MV-4-11 (cell line): ENCODE measurements at places on chromosomes 5 and 9.

- no peak for DNase-seq
Observed at GRCh38 chr5:61974680-61975079, 331.3 kb upstream of the KIF2A start.

GRCh38 chr5:140842798-140843733 lies 2.1 kb downstream of the PCDHA8 start:
- DNase-seq, result no peak

- no peak for DNase-seq
Observed at GRCh38 chr5:154767576-154767975, 12.4 kb downstream of the LARP1 start.

- no peak for DNase-seq
Observed at GRCh38 chr9:118091711-118092500, 387.7 kb downstream of the TLR4 start.

DNA sequence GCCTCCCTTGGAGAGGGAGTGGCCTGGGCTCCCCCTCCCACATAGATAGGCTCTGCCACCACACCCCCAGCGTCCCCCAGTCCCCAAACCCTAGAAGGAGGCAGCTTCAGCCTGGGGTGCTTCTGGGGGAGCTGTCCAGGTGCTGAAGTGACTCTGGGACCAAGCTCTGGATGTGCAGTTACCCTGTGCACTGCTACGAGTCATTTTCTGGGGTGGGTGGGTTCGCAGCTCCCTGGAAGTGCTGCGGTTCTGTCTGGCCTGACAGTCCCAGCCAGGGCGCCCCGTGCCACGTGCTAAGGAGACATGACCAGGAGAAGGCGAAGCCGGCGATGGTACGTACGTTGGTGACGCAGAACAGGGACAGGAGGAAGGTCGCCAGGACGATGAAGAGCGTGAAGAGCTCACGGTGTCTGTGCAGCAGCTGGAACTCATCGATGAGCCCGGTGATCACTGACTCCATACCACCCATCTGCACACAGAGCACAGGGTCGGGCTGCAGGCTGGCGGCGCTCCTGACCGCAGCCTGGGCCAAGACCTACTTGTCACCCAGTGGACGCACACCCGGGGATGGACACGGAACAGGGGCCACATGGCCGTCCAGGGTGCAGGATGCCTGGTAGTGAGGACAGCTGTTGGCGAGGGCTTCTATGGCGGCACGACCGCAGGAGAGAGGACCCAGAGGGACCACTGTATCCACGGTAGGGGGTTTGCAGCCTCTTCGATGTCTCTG lies 35.7 kb downstream of the SLC6A3 start:
- peak; percentile 29 for DNase-seq

DNA sequence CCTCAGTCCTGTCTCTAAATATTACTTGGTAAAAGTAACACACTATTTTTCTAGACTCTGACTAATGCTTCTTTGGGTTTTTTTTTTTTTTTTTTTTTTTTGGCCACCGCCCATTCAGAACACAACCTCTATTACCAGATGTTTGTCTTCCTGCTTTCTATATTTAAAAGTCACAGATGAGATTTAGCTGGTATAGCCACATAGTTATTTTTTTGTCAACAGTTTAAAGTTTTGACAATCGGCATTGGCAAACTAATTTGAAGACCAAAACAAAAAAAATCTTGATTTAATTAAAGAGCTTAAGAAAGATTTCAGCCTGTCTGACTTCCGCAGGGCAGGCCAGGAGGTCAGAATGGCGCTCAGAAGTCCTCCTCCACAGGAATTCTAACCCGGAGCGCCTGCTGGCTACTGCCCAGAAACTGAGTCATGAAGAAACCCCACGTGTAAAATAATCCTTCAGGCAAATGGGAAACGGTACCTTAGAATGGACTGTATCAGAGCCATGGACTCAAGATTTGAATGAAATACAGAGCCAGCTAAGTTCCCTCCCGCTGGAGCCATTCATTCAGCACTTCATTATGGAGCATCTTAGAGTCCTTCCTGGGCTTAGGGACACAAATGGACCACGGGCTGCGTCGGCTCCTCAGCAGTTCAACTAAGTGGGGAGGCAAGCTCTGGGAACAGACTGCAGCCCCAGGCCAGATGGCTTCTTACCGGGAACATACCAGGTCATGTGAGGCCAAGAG lies 55.6 kb downstream of the PTPDC1 start:
- no peak for DNase-seq

- no peak for DNase-seq
Observed at GRCh38 chr9:133709691-133710571, 28.2 kb downstream of the SARDH start.

DNA sequence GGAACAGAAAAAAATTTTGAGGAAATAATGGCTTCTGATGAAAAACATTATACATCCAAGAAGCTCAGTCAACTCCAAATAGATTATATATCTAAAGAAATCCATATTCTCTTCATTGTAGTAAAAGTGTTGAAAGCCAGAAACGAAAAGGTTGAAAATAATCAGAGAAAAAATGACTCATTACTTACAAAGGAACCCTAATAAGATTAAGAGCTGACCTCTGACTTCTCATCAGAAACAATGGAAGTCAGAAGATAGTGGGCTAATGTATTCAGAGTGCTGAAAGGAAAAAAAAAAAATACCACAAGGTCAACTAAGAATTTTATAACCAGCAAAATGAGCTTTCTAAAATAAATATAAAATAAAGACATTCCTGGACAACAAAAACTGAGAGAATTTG lies 60.0 kb downstream of the HSD17B4 start:
- no peak for DNase-seq

- no peak for DNase-seq
Observed at GRCh38 chr9:3282365-3282764, 243.4 kb downstream of the RFX3 start.

- DNase-seq, result peak; percentile 36
Observed at GRCh38 chr5:150860246-150860821, 14.0 kb downstream of the IRGM start.

GRCh38 chr9:86324901-86325300 lies 29.3 kb downstream of the TUT7 start:
- no peak for DNase-seq

DNA sequence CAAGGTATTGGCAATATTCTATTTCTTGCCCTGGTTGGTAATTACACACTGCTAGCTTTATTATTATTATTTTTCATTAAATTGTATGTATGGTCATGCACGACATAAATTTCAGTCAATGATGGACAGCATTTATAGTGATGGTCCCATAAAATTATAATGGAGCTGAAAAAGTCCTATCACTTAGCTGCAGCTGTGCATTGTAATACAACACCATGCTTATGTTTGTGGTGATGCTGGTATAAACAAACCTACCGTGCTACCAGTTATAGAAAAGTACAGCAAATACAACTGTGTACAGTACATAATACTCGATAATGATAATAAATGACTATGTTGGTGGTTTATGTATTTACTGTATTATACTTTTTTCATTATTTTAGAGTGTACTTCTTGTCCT lies 65.5 kb downstream of the NR3C1 start:
- no peak for DNase-seq

DNA sequence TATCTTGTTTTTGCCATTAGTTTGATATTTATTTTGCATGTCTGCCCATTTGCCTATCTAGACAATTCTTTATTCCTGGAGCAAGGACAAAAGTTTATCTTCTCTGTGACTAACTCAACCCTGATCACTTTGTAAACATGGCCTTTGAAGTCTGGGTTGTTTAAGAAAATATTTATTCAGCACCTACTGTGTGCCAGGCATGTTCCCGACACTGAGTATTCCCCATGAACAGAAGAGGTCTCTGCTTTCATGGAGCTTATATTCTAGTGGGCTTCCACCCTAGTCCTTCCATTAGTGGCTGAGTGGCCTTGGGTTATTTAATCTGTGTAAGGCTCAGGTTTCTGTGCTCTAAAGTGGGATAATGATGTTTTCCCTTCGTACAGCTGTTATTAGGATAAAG lies 49.7 kb downstream of the SEMA6A start:
- DNase-seq, result no peak

DNA sequence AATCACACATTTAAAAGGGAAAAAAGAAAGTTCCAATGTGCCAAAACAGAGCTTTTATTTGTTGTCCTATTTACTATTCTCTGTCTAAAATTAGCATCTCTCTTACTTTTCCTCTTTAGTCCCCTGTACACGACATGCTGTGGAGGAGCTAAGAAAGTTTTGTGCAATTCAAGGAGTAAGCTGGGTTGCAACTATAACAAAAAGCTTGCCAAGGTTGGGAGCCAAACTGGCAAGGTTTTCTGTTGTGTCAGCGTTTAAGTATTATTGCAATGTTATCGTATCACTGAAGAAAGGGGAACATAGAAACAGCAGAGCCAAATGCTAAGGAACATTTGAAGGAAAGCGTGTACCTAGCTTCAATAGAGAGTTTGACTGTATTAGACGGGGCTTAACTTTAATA lies 680.8 kb downstream of the CETN3 start:
- DNase-seq, result no peak

GRCh38 chr9:79408200-79408599 lies 163.6 kb upstream of the TLE4 start:
- DNase-seq, result no peak

- no peak for DNase-seq
Observed at GRCh38 chr5:9726931-9727330, 96.8 kb upstream of the TAS2R1 start.

DNA sequence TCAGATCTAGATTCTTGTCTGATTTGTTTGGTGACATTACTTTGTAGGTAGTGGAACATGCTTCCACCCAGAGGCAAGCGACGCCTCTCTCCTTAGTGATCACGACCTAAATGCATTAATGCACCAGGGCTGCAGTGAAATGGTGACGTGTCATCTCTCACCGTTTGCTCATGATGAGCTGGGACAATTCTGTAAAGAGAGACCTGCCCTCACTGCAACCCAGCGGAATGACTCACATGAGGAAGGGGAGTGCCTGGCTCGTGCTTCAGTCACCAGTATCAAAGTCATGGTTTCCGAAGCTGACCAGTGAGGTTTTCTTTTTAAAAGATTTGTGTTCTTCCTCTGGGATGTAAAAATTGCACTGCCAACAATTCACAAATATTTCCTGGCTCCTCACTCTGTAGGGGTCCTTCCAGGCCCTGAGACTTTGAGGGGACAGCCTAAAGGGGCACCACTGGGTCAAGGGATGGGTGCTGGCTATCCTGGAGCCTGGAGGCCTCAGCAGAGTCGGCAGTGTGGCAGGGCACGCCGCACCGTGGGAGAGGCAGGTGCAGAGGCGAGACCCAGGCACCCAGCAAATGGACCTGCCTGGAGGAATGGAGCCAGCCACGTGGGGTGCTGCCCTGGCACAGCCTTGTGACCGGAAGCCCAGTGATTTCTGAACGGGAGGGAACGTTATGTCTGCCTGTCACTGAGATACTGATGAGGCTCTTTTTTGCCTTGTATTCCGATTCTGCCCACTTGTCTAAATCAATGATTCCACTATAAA lies 17.3 kb downstream of the QSOX2 start:
- peak; percentile 23 for DNase-seq

DNA sequence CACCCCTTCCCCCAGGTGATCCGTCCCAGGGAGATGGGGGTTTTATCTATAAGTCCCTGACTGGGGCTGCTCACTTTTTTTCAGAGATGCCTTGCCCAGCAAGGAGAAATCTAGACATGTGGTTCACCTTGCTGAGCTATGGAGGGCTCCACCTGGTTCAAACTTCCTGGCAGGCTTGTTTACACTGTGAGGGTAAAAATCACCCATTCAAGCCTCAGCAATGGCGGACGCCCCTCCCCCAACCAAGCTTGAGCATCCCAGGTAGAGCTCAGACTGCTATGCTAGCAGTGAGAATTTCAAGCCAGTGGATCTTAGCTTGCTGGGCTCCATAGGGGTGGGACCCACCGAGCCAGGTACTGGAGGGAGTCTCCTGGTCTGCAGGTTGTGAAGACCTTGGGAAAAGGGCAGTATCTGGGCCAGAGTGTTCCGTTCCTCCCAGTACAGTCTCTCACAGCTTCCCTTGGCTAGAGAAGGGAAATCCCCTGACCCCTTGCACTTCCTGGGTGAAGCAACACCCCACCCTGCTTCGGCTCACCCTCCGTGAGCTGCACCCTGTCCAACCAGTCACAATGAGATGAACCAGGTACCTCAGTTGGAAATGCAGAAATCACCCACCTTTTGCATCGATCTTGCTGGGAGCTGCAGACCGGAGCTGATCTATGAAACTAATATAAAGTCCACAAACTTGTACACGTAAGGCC lies 231.7 kb downstream of the CTNND2 start:
- DNase-seq, result no peak

DNA sequence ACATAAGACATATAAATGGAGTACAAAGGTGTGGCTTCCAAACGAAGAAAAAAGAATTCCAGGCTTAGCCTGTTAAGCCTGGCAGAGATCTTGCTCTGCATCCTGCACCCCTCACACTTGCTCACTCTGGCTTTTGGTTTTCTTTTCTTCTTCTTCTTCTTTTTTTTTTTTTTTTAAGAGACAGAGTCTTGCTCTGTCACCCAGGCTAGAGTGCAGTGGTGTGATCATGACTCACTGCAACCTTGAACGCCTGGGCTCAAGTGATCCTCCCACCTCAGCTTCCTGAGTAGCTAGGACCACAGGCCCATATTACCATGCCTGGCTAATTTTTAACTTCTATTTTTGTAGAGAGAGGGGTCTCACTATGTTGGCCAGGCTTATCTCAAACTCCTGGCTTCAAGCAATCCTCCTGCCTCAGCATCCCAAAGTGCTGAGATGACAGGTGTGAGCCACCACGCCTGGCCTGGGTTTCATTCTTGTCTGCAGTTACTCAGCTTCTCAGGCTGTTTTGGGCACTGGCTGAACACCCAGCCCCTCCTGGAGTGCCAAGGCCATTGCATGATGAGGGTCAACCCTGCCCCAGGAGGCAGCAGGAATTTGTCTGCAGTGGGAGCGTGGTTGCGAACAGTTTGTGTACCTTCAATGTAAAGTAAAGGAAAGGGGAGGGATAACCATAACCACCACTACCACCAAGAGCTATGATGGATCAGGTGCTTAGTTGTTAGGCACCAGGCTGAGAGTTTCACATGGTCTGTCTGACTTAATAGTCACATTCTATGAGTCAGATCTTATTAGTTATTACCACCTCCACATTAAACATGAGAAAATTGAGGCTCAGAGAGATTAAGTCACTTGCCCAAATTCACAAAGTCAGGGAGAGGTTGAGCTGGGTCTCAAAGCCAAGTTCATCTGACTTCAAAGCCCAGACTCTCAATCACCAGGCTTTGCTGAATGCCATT lies 219.2 kb upstream of the PANK3 start:
- peak; percentile 41 for DNase-seq

DNA sequence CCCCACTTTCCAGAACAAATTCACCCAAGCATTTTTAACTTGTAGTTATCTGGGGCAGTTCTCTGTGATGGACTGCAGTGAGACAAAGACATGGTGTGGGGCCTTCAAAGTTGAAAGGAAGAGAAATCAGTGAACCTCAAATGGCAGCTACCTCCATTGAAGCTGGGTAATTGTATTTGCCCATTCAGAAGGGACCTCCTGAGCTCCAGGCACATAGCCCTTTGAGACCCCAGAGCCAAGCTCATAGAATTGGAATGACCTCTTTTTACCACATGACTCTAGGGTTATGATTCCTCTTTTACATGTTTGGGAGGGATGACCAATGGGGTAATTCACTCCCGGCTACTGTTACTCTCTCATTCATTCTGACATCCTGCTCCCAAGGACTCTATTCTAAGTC lies 368.4 kb upstream of the ITGA1 start:
- no peak for DNase-seq

- no peak for DNase-seq
Observed at GRCh38 chr9:127142931-127143464, 20.6 kb upstream of the ANGPTL2 start.
